Purkinje cell (primary cell): ENCODE measurements at places on chromosomes 1 and 21. TPM values are rescaled to one million over a fixed set of nuclear protein-coding genes. Genes with fewer than 3 reads are reported as not detected.

The TFAP2E gene
- 0.57 and 1.0 TPM in 2 replicates for polyA plus RNA-seq

The PRAMEF27 gene
- polyA plus RNA-seq = not detected in 2 replicates

The RGS4 gene
- 2.1 and 105 TPM in 2 replicates for polyA plus RNA-seq

The ADIPOR1 gene
- 67.0 and 69.0 TPM in 2 replicates for polyA plus RNA-seq

The CA6 gene
- not detected in 2 replicates for polyA plus RNA-seq

The KRTAP11-1 gene
- not detected in 2 replicates for polyA plus RNA-seq

The LYPD8 gene
- polyA plus RNA-seq = 3.4 and 6.6 TPM in 2 replicates

The GNL2 gene
- 13.2 and 18.2 TPM in 2 replicates for polyA plus RNA-seq

The CR2 gene
- polyA plus RNA-seq = not detected in 2 replicates

The KCND3 gene
- polyA plus RNA-seq = 39.7 and 48.9 TPM in 2 replicates

The HES2 gene
- not detected in 2 replicates for polyA plus RNA-seq

The HSPB7 gene
- not detected in 2 replicates for polyA plus RNA-seq

The CSMD2 gene
- 0.43 and 0.85 TPM in 2 replicates for polyA plus RNA-seq

The AZIN2 gene
- 8.1 and 8.2 TPM in 2 replicates for polyA plus RNA-seq

The CIART gene
- polyA plus RNA-seq = 19.1 and 32.2 TPM in 2 replicates

The NR0B2 gene
- polyA plus RNA-seq = not detected in 2 replicates

The NCF2 gene
- polyA plus RNA-seq = not detected in 2 replicates

The NUF2 gene
- polyA plus RNA-seq = 2.9 and 3.1 TPM in 2 replicates

The TLCD4 gene
- 6.2 and 7.4 TPM in 2 replicates for polyA plus RNA-seq

The RGSL1 gene
- polyA plus RNA-seq = 0.13 TPM in 1 of 2 replicates, not detected in the other

The COL8A2 gene
- polyA plus RNA-seq = 0.07 TPM in 1 of 2 replicates, not detected in the other

The CHIT1 gene
- not detected in 2 replicates for polyA plus RNA-seq

The FOXD2 gene
- polyA plus RNA-seq = not detected in 2 replicates

The S100A9 gene
- not detected in 2 replicates for polyA plus RNA-seq

The KIF14 gene
- 0.12 and 0.17 TPM in 2 replicates for polyA plus RNA-seq

The PCP4 gene
- polyA plus RNA-seq = 32,123 and 40,137 TPM in 2 replicates

The KCNQ4 gene
- polyA plus RNA-seq = not detected in 2 replicates
